DMS53 (cell line): ENCODE measurements at places on chromosomes 16 and 17.

GRCh38 chr17:7640783-7641182, 9.9 kb upstream of the ATP1B2 start:
- DNase-seq: no peak

DNA sequence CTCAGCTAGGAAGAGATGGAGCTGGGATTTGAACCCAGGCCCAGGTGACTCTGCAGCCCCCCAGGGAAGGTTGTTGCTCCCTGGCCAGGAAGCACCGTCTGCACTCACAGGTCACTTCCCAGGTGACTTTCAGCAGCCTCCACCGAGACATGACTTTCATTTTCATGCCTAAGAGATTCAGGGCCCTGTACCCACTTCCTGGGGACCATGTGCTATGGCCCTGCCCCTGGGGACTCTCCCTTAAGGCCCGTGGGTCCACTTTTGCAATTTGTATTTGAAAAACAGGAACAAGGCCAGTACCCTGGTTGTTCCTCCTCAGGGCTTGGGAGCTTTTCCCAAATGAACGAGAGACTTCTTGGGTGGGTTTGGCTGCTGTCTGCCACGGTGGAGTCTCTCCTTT, 191.0 kb downstream of the IRF8 start:
- DNase-seq: no peak

DNA sequence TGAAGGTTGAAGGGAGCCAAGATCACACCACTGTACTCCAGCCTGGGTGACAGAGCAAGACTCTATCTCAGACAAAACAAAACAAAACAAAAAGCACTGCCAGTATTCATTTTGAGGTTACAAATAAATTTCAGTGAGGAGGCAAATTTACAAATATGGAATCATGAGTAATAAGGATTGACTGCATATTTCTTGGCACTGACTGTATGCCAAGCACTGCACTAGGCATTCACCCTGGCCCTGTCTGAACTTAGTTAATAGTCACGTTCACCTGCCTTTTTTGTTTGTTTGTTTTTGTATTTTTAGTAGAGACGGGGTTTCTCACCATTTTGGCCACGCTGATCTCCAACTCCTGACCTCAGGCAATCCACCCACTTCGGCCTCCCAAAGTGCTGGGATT, 5.1 kb downstream of the LDAF1 start:
- no peak for DNase-seq

DNA sequence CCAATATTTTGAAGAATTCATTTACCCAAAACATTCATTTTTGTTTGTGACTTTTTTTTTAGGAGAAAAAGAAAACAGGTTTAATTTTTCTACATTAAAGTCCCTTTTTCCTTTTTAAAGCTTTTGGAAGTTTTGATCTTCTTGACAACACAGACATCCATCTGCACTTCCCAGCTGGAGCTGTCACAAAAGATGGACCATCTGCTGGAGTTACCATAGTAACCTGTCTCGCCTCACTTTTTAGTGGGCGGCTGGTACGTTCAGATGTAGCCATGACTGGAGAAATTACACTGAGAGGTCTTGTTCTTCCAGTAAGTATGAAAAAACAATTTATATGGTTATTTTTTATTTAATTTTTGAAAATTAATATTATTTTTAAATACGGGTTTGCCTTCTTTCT, 37.2 kb downstream of the SIAH1 start:
- DNase-seq: peak; percentile 12

DNA sequence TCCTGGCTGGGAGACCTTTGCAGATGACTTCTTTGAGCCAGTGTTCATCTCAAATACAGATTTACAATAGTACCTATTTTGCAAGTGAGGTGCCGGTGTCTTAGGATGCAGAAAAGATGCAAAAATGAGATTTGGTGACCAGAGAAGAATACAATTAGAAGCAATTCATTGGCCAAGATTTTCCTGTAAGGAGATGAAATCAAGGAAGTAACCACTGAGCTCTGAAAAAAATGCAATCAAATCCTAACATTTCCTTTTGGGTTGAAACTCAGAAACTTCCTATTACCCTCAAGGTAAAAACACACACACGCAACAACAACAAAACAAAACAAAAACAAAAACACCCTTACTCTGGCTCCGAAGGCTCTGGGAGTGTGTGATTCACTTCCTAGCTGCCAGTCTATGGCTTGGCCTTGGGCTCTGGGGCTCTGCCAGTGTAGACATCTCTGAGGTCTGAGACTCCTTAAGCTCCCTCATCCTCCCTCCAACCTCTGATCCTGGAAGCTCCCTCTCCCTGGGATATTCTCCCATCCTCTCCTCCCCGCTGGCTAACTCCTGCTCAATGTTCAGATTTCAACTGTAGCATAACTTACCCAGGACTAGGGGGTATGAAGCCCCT, 16.8 kb upstream of the MT4 start:
- no peak for DNase-seq

- no peak for DNase-seq
Measured at GRCh38 chr17:16354585-16354984, 1.3 kb upstream of the CENPV start.

GRCh38 chr17:55576996-55577586, 65.8 kb upstream of the SMIM36 start:
- peak; percentile 52 for DNase-seq

DNA sequence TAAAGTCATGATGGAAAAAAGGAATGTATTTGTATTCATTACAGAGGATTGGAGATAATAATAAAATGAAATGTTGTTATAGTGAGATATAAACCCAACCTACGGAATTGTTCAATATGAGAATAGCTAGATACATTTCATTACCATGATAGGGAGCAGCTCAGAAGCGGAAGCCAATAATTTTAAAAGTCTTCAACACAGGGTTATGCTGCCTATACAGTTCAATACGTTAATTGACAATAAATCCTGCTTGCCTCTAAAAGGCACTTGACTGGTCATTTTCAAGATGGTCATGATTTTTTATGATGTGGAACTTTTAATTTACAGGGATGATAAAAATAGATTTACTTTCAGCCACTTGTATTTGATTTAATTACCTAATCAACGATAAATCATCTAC, 506.8 kb downstream of the TMEM114 start:
- no peak for DNase-seq

GRCh38 chr17:20562587-20562986, 16.9 kb upstream of the CDRT15L2 start:
- DNase-seq: no peak

DNA sequence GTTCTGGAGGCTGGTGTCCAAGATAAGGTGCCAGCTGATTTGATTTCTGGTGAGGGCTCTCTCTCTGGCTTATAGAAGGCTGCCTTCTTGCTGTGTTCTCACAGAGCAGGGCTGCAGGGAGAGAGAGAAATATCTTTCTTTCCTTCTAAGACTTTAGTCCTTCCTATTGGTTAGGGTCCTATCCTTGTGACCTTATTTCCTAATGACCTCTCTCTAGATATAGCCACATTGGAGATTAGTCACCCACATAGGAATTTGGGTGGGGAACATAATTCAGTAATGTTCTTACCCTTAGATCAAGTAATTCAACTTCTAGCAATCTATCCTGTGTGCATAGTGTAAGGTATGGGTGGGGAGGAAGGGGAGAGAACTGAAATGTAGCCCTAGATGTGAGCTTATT, 18.0 kb upstream of the ABCA5 start:
- DNase-seq: no peak

- DNase-seq: no peak
Measured at GRCh38 chr17:34151102-34151501, 104.0 kb upstream of the CCL2 start.

DNA sequence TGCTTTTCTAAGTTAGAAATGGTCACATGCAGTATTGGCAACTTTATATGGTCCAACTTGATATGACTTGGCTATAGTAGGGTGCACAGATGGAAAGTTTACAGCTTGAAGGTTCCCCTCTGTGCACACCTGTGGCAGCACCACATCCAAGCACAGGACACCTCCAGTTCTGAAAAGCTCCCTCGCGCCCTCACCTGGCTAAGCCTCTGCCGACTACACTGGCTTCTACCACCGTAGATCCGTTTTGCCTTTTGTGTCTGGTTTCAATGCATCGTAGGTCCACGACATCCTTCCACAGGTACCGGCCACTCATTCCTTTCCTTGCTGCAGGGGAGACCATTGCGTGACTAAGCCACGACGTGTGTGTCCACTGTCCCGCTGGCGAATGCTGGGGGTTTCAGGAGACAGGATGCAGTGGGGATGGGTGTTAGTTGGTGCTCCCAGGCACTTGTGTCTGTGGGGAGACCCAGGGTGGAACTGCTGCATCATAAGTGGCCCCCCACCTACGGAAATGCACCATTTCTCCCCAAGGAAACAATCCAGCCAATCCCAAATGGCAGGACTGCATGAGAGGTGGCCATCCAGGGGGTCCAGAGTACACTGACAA, 4.9 kb upstream of the RASD1 start:
- no peak for DNase-seq

GRCh38 chr16:1019231-1020090, 37.9 kb downstream of the SOX8 start:
- DNase-seq: no peak

DNA sequence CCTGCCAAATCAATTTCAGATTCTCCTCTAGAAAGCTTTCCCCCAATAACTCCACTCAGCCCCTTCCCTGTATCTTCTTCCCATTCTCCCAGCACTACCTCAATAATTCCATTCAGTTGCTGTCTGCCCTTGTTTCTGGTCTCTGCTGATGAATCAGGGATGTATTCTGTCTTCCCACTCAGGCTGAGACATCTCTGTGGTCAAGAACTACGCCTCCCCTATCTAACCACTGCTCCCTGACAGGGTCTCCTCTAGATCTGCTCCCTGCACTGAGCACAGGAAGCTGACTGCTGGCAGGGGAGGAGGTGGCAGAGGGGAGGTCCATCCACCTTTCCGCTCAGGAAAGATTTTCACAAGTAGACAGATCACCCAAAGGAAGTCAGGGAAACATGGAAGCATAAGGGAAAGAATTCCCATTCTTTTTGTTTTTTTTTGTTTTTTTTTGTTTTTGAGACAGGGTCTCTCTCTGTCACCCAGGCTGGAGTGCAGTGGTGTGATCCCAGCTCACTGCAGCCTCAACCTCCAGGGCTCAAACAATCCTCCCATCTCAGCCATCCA, 16.9 kb upstream of the SP2 start:
- no peak for DNase-seq

DNA sequence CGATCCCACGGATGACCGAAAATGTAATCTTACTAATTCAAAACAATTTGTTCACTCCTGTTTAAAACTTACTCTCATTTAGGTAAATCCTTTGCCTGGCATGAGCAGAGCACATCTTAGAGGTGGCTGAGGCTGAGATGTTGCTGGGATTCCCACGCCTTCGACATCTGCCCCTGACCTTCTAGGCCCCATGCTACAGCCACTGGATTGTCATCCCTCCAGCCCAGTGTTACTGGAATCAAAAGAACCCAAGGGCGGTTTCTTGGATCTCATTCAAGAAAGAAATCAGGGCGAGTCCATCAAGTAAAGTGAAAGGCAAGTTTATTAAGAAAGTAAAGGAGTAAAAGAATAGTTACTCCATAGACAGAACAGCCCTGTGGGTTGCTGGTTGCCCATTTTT, 64.5 kb upstream of the SHISA6 start:
- DNase-seq: no peak

- no peak for DNase-seq
Measured at GRCh38 chr17:63196772-63197335, 230.8 kb downstream of the TANC2 start.

DNA sequence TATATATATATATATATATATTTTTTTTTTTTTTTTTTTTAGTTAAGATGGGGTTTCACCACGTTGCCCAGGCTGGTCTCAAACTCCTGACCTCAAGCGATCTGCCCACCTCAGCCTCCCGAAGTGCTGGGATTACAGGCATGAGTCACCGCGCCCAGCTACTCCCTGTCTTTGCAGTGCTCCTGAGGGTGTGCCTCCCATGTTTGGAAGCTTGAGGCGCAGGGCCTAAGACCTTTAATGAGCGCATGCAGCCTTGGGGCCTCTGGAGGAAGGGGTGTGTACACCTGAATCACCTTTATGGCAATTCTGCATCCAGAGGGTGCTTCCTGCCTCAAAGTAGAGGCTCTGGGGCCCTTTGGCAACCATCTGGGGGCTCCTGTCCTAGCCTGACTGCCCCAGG, 219.4 kb upstream of the CIBAR2 start:
- DNase-seq: no peak

GRCh38 chr16:66976746-66977145, 11.6 kb upstream of the CES4A start:
- DNase-seq: no peak

DNA sequence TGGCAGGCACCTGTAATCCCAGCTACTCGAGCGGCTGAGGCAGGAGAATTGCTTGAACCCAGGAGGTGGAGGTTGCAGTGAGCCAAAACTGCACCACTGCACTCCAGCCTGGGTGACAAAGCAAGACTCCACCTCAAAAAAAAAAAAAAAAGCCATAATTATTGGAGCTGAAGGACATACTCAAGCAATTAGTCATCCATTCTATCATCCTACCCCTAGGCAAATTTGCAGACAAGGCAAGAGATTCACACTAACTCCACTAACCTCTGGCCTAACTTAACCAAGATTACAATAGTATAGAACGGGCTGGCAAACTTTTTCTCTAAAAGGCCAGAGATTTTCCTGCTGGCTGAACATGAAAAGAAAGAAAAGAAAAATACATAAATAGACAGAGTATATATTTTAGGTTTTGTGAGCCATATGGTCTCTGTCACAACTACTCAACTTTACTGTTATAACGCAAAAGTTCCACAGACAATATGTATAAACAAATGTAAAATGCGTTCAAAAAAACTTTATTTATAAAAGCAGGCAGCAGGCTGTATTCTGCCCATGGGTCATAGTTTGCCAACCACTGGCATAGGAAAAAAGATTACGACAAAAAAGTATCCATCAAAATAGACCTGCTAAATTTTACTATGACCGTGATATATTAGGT, 29.7 kb downstream of the BRIP1 start:
- DNase-seq: no peak

GRCh38 chr17:36481829-36482228, 4.7 kb upstream of the ZNHIT3 start:
- no peak for DNase-seq

GRCh38 chr17:81723651-81724209, 11.6 kb downstream of the SLC25A10 start:
- peak; percentile 55 for DNase-seq

GRCh38 chr16:12195296-12195695, 218.8 kb downstream of the SNX29 start:
- DNase-seq: no peak

- peak; percentile 23 for DNase-seq
Measured at GRCh38 chr16:81604960-81605383, 160.4 kb downstream of the CMIP start.
